AG08396 (cell line): ENCODE measurements at places on chromosomes 12 and 14.

DNA sequence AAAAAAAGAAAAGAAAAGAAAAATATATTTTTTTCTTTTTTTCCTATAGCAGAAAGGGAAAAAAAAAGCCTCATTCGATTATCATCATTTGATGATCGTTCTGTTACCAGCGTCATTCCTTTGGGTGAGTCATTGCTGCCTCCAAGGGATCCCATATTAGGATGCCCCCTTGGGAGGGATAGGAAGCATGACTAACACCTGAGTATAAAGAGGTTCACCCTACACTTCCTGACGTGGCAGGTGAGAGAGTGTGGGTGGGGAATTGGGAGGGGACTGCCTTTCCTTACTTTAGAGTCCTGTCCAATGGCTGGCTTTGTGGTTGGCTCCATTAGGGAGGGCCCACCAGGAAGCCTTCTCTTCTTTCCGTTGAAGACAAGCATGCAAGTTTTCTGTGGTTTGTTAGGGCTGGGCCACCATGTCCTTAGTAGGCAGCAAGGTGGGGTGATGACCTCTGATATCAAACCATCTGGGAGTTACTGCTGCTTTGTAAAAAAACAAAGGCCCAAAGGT is 56.1 kb upstream of the FUT8 start:
- peak; percentile 45 for DNase-seq

DNA sequence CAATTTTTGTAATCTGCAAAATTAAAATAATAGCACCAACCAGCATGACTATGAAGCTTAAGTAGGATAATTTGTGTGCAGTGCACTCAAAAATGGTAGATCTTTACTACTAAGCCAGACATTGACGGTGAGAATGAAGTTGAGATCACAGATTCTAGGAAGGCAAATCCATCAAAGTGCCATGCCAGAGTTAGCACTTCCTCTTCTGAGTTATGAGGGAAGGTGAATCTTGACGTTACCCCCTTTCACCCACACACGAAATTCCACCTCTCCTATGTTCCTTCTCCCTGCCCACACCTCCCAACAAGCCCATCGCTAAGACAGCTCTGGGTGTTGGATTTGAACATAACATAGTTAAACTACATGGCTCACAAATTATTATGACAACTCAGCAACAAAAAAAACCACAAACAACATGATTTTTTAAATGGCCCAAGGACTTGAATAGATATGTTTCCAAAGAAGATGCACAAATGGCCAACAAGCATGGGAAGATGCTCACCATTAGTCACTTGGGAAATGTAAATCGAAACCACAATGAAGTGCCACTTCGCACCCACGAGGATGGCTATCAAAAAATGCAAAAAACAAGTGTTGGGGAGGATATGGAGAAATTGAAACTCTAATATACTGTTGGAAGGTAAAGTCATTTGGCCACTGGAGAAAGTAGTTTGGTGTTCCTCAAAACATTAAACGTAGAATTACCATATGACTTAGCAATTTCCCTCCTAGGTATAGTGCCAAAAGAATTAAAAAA is 119.3 kb upstream of the RAP1B start:
- DNase-seq, result no peak

DNA sequence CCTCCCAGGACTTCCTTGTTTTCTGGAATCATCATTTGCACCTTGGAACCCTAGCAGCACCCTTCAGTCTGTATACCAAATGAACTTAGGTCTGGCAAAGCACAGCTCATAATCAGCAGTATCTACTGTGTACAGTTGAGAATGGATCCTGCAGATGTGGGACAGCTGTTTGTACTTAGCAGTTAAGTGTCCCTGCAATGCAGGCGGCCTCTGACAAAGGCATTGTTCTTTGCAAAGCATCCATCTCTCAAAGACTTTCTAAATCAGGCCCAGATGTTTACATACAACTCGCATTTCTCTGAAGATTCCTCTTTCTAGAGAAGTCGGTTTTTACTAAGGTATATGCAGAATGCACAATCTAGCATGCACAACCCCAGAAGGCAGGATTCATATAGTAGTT is 170.5 kb upstream of the RBM19 start:
- no peak for DNase-seq

GRCh38 chr12:76340680-76341435 is 7.4 kb downstream of the BBS10 start:
- DNase-seq, result no peak

GRCh38 chr12:49783917-49784676 is 42.7 kb downstream of the TMBIM6 start:
- DNase-seq, result peak; percentile 60

GRCh38 chr14:21369949-21370679 is 13.7 kb downstream of the SUPT16H start:
- DNase-seq, result no peak

- no peak for DNase-seq
Measured at GRCh38 chr14:36835128-36835527, 173.5 kb downstream of the PAX9 start.

- DNase-seq, result peak; percentile 63
Measured at GRCh38 chr12:107320033-107320928, 226.9 kb upstream of the CRY1 start.

DNA sequence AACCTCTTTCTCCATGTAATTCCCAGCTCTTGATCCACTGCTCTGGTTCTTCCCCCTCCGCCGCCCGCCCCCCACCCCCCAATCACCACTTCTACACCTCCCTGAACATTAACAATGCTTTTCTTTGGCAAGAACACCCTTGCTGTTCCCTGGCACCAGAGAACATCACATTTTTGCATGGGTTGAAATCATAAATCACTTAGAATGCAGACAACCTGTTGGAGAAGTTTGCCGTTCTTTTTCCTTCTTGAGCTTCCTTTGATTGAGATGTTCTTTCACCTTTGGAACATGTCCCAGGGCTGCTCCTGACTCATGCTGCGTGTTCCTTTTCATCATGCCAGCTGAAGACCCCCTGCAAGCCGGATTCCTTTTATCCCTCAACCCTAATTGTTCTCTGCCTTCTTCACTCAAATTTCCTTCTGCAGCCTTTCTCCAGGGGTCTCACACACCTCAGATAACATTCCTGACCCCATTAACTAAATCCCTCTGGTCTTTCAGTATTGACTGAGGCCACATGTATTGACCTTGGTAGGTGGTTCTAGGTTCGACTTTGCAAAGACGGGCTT is 294.1 kb upstream of the TMPO start:
- no peak for DNase-seq

- no peak for DNase-seq
Measured at GRCh38 chr14:49989966-49990365, 97.1 kb downstream of the ARF6 start.

- DNase-seq, result no peak
Measured at GRCh38 chr12:97957109-97957508, 494.5 kb downstream of the RMST start.

DNA sequence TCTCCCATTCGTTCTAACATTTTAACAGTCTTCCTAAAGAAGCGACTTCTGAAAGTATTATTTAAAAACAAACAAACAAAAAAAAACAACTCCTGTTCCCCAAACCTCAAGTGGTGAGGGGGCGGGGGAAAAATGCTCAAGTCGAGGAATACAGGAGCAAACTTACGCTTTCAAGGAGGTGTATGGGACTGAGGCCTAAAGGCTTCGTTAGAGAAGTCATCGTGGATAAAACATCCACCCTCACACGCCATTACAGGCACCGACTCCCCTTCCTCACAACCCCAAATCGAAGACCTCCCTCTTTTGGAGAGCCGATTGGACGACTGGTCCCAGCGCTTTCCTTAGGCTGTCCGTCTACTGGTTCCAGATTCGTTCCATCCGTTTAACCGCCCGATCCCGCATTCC is 693 bp downstream of the CBX5 start:
- DNase-seq, result no peak

DNA sequence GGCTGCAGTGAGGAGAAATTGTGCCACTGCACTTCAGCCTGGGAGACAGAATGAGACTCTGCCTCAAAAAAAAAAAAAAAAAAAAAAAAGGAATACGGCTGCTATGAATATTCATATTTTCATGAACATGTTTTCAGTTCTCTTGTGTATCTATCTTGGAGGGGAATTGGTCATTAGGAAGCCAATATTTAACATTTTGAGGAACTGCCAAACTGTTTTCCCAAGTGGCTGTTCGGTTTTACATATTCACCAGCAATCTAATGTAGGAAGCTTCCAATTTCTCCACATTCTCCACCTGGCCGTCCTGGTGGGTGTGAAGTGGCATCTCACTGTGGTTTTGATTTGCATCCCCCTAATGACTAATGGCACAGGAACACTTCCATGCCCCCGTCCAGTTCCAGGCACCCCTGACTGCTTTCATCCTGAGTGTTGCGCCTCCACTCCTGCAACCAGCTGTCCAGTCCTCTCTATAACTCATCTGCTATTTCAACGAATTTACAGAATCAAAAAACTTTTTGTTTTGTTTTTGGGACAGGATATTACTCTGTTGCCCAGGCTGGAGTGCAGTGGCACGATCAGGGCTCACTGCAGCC is 5.7 kb downstream of the STXBP6 start:
- DNase-seq, result no peak

DNA sequence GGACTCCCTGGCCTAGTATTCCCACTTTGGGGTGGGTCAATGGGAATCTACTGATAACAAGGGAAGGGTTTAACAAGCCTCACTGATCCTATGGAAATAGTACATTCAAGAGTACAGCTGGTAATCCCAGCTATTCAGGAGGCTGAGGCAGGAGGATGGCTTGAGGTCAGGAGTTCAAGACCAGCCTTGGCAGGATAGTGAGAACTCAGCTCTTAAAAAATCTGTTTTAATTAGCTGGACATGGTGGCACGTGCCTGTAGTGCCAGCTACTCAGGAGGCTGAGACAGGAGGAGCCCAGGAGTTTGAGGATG is 4.5 kb downstream of the POMT2 start:
- no peak for DNase-seq

DNA sequence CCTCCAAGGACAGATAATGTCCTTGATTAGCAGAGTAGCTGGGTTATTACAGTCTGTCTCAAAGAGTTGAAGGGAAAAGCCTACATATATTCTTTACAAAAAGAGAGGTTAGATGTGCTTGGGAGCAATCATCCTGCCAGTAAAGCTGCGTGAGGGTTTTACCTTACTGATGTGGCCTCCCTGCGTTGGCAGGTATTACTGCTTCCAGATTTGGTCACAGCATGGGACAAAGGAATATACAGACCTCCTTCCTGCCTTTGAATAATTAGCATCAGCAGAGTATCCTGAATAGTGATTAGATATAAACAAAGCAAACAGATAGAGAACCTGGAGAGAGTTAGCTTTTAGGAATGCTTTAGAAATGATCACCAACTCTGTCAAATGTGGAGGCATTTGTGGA is 69.6 kb downstream of the TMTC2 start:
- no peak for DNase-seq

GRCh38 chr12:49889361-49890095 is 14.2 kb downstream of the FAIM2 start:
- DNase-seq, result no peak

DNA sequence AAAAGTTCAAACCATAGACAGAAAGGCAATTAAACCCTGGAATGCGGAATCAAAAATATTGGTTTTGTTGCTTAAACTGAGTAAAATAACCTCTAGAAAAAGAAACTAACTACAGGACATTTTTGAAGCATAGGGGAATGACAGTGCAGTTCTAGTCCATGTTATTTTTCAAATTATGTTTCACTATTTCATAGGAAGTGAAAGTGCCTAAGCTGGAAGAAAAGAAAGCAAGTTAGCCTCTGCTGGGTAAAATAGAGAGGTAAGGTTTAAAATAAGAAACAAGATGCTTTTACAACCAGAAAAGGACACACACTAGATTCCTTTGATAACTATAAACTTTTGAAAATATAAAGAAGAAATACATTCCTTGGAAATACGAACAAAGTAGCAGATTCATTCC is 1.1 kb downstream of the CLECL1 start:
- no peak for DNase-seq

- no peak for DNase-seq
Measured at GRCh38 chr12:43912859-43913258, 77.0 kb downstream of the TMEM117 start.

DNA sequence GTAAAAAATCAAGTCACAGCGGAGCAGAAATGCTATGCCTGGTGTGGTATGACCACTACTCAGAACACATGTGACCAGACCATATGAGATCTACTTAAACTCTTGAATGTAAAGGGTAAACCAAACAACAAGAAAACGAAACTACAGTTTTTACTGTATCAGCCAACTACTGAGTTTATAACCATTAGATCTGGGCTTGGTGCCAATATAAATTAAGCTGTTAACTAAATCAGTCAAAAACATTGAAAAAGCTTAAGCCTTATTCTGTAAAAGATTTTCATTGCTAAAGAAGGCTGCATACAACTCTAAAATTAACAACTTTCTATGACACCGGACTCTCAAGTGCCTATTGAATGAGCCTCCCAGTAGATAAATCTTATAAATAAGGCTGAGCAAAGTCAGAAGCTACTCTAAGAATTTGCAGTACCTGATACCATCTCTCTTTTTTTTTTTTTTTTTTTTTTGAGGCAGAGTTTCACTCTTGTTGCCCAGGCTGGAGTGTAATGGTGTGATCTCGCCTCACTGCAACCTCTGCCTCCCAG is 35.4 kb downstream of the SPTLC2 start:
- DNase-seq, result no peak

GRCh38 chr12:55789893-55790292 is 27.6 kb downstream of the SARNP start:
- no peak for DNase-seq

DNA sequence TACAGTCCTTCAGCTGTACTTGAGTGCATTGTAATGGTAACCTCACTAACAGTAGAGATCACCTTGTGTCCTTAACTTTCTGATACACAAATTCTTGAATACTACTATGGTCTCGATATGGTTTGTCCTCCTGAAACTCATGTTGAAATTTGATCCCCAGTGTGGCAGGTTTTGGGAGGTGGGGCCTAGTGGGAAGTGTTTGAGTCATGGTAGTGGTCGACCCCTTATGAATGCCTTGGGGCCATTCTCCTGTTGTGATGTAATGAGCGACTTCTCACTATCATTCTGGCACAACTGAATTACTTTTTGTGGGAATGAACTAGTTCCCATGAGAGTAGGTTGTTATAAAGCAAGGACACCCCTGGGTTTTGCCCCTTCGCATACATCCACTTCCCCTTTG is 52.3 kb downstream of the IPO8 start:
- DNase-seq, result no peak

DNA sequence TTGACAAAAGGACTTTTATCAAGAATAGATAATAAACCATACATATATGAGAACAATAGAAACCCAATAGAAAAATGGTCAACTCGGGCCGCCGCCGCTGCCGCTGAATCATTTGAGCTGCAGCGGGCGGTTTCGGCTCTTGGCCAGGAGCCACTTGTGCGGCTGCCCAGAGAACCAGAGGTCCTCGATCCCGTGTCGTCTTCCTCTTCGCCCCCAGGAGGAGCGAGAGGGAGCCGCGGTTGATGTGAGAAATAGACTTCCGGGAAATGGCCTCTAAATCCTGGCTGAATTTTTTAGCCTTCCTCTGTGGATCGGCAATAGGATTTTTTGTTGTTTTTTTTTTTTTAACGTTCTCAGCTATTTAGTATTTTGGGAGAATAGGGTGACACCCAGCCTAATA is 44.8 kb downstream of the CPSF6 start:
- peak; percentile 70 for DNase-seq

GRCh38 chr12:70248876-70249275 is 5.6 kb downstream of the CNOT2 start:
- no peak for DNase-seq

- DNase-seq, result peak; percentile 53
Measured at GRCh38 chr14:52801014-52801712, 9.8 kb upstream of the GNPNAT1 start.
